ENCODE measurements at places on chromosomes 3 and 15.

GRCh38 chr3:155323063-155323666, 29.7 kb upstream of the STRIT1 start:
- no peak overlapping the region for H3K27ac ChIP-seq
- H3K36me3 ChIP-seq, result no peaks in the 10 kb centered on the region
- H3K4me3 ChIP-seq, result no peak overlapping the region
- H3K27me3 ChIP-seq, result no peaks in the 10 kb centered on the region

DNA sequence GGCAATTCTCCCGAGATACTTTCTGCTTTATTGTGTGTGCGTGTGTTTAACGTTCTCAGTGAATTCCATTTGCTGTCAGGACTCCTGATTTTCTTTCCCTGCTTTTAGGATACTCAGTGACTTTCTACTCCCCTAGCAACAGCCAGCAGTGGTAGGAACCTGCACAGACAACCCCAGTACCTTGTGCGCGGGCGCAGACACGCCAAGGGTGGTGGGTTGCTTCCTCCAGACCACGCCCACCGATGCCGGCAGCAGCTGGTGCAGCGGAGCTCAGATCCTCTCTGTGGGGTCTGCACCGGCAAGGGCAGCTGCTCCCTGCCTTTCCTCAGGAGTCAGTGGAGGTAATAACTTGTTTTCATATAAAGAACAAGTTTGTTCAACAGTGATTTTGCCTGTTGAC, 225.1 kb upstream of the NDN start:
- no peak overlapping the region for H3K27ac ChIP-seq
- H3K27me3 ChIP-seq, result no peaks in the 10 kb centered on the region
- no peaks in the 10 kb centered on the region for H3K4me1 ChIP-seq
- no peak for DNase-seq
- no peak overlapping the region for H3K4me3 ChIP-seq

GRCh38 chr3:146139586-146140110, 21.3 kb downstream of the PLOD2 start:
- no peaks in the 10 kb centered on the region for H3K27me3 ChIP-seq
- no peak for DNase-seq
- H3K4me1 ChIP-seq, result peaks cover 55% of the 10 kb centered on the region

- H3K4me3 ChIP-seq, result no peak overlapping the region
- H3K27ac ChIP-seq, result no peak overlapping the region
- H3K36me3 ChIP-seq, result no peaks in the 10 kb centered on the region
- DNase-seq, result peak; percentile 49
Measured at GRCh38 chr15:59917504-59918157, 86.5 kb upstream of the FOXB1 start.

GRCh38 chr3:177690306-177690705, 493.0 kb upstream of the TBL1XR1 start:
- no peaks in the 10 kb centered on the region for H3K27me3 ChIP-seq
- no peak for DNase-seq
- no peaks in the 10 kb centered on the region for H3K36me3 ChIP-seq
- no peak overlapping the region for H3K27ac ChIP-seq
- H3K4me3 ChIP-seq, result no peak overlapping the region
- peaks cover 11% of the 10 kb centered on the region for H3K4me1 ChIP-seq

DNA sequence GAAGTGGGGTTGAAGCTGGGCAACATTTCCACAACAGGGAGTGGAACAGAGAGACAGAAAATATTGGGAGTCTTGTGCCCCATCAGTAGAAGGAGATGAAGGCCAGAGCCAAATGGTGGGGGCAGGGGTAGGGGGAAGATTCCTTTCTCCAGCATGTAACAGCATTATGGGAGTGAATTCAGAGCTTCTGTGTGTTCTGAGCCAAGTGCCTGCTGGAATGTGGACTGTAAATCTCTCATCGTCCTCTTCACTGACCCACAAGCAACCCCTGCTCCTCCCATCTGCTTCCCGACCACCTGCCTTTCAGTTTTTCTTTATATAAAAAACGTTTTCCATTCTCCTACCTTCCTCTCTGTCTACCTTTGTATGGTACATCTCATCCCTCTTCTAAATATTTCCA, 344.2 kb upstream of the TPRG1 start:
- no peak overlapping the region for H3K27ac ChIP-seq
- no peaks in the 10 kb centered on the region for H3K36me3 ChIP-seq
- no peak overlapping the region for H3K4me3 ChIP-seq
- no peaks in the 10 kb centered on the region for H3K27me3 ChIP-seq
- no peak for DNase-seq

GRCh38 chr3:66153481-66154443, 67.0 kb upstream of the SLC25A26 start:
- no peaks in the 10 kb centered on the region for H3K36me3 ChIP-seq
- H3K4me1 ChIP-seq, result peaks cover 15% of the 10 kb centered on the region
- H3K4me3 ChIP-seq, result peak overlapping the region; percentile 74

- H3K4me3 ChIP-seq, result no peak overlapping the region
- no peak for DNase-seq
Measured at GRCh38 chr15:90877996-90878395, 6.3 kb upstream of the FES start.

DNA sequence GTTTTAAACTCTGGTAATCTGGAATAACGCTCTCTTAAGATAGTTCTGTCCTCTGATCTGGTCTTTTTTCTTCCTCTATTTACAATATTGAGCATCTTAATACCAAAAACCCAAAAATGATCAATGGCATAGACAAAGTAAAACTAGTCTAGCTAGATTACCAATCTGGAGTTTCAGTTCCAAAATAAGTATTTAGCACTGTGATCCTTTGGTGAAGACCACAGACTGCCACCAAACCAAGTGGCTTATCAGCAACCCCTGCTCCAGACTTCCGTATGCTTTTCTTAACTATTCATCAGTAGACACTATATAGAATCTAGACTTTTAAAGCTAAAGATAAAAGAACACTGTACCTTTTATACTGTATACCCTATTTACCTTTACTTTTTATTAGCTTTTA, 35.5 kb upstream of the MAN2C1 start:
- H3K27me3 ChIP-seq, result no peaks in the 10 kb centered on the region
- H3K27ac ChIP-seq, result no peak overlapping the region
- H3K36me3 ChIP-seq, result peaks cover 74% of the 10 kb centered on the region
- H3K4me3 ChIP-seq, result no peak overlapping the region
- DNase-seq, result no peak
- H3K4me1 ChIP-seq, result no peaks in the 10 kb centered on the region

DNA sequence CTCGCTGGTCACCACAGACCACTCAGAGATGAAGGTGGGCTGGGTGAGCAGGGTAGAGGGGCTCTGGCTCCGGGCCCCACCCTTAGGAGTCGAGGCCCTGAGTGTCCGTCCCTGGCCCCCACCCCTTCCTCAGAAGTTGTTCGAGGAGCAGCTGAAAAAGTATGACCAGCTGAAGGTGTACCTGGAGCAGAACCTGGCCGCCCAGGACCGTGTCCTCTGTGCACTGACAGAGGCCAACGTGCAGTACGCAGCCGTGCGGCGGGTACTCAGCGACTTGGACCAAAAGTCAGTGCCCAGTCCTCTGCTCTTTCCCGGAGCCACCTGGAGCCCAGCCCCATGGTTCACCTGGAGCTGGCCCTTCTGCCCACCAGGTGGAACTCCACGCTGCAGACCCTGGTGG, 28.5 kb downstream of the PTPN23 start:
- peaks cover 46% of the 10 kb centered on the region for H3K36me3 ChIP-seq
- no peaks in the 10 kb centered on the region for H3K27me3 ChIP-seq
- no peak overlapping the region for H3K4me3 ChIP-seq
- no peak overlapping the region for H3K27ac ChIP-seq
- peaks cover 12% of the 10 kb centered on the region for H3K4me1 ChIP-seq
- DNase-seq, result no peak

Measured in osteoblast (primary cell).